BE2C (cell line): ENCODE measurements at places on chromosomes 7 and 10.

DNA sequence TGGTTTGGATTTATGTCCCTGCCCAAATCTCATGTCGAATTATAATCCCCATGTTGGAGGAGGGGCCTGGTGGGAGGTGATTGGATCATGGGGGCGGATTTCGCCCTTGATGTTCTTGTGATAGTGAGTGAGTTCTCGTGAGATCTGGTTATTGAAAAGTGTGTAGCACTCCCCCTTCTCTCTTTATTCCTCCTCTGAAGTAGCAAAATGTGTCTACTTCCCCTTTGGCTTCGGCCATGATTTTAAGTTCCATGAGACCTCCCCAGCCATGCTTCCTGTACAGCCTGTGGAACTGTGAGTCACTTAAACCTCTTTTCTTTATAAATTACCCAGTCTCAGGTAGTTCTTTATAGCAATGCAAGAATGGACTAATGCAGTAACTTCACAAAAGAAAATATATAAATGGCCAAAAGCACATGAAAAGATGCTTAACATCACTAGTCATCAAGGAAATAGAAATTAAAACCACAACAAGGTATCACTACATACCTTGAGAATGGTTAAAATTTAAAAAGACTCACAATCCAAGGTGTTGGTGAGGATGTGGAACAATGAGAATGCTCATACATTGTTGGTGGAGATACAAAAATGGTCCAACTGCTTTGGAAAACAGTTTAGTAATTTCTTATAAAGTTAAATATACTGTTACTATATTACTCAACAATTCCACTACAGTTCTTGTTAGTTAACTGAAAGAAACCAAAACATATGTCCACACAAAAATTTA, 218.7 kb downstream of the SNX10 start:
- DNase-seq = no peak

DNA sequence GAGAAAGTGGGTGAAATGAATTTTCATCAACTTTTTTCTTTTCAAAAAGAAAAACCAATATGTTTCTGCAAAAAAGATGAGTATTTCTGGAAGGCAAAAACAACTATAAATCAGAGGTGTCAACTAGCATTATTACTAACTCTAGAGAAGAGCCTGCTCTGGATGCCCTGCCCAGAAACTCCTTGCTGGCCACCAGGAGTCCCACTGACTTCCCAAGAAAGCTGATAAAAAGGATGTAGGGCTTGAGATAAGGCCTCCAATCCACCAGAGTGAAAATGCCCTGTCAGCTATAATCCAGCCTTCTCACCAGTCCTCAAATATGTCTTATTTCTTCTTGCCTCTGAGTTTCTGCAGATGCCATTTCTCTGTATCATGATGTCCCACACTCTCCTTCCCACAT, 16.7 kb upstream of the FZD1 start:
- no peak for DNase-seq

GRCh38 chr10:3319811-3320226, 147.2 kb upstream of the PITRM1 start:
- DNase-seq = no peak

DNA sequence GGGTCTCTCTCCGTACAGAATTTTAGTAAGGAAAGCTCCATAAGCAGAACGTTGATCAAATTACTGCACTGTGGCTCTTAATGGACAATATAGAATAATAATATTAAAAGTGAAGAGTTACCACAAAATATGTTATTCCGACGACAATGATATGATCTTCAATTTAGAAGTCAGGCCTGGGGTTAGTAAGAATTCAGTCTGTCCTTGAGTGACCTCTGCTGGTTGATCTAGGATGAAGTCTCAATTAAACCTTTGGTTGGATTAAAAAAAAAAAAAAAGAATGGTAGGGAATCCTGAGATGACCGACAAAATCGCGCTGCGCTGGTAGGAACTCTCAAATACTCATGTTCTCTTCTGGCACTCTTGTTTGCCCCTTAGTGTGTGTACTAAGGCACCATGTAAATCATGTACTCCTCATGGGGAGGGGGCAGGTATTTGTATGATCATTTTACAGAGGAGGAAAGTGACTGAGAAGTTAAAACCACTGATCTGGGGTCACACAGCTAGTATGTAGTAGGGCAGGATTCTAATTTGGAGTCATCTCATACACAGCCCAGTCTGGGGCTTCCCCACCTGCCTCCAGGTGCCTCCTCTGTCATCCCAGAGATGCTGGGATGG, 161.3 kb upstream of the NPVF start:
- DNase-seq = no peak

DNA sequence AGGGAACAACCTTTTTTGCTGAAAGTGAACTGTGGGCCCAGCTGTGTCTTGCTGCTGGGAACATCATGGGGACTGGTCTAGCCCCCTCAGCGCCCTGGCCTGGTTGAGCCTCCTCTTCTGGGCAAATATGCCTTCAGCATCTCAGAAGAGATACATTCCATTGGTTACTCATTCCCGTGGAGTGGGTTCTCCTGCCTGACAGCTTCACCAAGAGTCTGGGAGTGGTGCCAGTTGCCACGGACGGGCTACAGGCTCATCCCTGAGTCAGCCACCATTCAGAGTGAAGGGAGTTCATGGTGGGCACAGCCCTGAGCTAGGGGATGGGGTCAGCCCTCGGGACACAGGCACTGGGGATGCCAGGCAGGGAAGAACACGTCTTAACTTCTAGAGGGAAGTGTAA, 81.9 kb downstream of the RAMP3 start:
- no peak for DNase-seq

DNA sequence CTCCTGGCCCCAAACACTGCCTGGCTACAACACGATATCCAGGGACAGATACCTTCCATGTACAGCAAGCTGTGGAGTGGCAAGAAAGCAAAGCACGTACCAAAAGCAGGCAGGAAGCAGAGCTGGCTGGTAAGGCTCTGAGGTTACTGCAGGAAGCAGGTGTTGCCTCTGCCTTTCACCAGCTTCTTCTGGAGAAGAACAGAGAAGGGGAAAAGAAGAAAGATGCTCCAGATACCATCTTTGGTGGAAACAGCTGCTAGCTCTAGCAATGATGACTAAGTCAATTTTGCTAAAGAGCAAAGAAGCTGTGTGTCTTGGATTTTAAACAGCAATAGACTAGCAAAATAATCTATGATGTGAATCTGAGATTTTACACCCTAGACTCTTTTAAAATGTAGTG, 34.9 kb upstream of the PRSS1 start:
- no peak for DNase-seq

GRCh38 chr7:144473908-144474307, 70.4 kb upstream of the NOBOX start:
- DNase-seq = no peak

DNA sequence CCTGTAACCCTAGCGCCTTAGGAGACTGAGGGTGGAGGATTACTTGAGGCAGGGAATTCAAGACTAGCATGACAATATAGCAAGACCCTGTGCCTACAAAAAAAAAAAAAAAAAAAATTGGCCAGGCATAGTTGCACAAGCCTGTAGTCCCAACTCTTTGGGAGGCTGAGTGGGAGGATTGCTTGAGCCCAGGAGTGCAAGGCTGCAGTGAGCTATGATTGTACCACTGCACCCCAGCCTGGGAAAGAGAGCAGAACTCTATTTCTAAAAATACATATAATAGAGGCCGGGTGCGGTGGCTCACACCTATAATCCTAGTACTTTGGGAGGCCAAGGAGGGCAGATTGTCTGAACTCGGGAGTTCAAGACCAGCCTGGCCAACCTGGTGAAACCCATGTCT, 10.2 kb upstream of the SORBS1 start:
- DNase-seq = no peak

- peak; percentile 77 for DNase-seq
These were observed 118.5 kb downstream of the NKX6-2 start for GRCh38 chr10:132667342-132668047.

DNA sequence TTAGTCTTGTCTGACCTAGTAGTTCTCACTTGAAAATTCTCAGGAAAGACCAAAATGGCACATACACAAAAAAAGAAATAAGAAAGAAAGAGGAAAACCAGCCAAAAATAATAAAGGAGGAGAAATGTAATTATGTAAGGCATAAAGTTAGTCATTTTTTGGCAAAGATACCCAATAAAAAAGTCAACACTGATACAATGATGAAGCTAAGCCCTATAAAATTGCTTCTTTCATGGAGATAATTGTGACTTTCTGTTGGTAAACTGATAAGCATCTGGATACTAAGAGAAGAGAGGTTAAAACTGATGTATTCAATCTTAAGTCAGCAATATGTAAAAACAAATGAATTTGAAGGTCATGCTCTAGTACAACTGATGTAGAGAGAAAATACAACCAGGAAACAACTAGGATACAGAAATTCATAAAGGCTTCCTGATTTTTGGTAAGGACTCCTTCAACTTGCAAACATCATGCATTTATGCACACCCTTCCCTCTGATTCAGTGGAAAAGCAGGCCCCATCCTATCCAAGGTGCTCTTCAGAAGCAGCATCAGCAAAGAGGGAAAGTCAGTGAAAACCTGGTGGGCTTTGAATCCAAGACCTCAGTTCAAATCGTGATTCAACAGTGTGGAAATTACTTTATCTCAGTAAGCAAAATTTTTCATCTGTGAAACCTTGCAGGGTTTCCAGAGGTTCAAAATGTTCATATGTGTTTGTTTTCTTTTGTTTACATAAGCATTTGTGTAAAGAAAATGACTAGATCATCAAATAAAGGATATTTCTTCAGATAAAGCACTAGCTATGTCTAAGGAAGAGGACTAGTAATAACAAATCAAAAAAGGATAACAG, 32.6 kb downstream of the IMMP2L start:
- no peak for DNase-seq

GRCh38 chr7:140564643-140565042, 76.0 kb downstream of the DENND2A start:
- DNase-seq = peak; percentile 79

DNA sequence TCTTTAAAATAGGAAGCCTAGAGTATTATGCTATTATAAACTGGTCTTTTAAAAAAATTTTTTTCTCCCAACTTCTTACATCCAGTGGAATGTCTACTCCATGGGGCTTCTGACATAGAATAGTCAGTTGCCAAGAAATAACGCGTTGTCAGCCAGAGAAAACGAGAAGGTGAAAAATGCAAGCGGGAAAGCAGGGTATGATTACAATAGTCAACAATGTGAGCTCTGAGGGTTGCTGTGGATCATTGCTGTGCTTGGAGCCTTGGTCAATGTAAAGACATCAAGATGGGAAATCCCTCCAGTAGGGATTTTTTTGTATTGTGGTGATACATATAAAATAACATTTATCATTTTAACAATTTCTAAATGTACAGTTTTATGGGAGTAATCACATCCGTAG, 27.6 kb upstream of the PLPP4 start:
- no peak for DNase-seq

DNA sequence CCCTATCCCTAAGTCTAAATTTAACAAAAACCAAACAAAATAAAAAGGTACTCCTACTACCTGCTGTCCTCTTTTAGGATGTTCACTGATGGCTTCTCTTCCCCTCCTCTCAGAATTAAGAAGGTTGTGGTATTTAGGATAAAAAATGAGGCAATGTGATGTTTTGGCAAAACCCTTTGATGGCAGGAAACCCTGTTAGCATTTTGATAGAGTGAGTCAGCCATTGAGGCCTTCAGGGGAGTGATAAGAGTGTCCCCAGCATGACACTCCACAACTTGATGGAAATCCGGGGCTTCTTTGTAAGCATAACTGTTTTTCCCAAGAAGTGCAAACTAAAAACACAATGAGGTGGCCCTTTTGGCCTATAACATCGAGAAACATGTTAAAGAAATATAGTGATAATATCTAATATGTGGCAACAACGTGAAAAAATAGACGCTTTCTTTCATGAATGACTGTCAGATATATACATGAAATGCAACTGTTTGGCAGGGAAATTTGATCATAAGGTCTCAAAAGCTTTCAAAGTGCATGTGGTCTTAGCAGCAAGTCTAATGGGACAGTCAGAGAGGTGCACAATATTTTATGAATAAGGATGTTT, 55.0 kb downstream of the PRTFDC1 start:
- no peak for DNase-seq

DNA sequence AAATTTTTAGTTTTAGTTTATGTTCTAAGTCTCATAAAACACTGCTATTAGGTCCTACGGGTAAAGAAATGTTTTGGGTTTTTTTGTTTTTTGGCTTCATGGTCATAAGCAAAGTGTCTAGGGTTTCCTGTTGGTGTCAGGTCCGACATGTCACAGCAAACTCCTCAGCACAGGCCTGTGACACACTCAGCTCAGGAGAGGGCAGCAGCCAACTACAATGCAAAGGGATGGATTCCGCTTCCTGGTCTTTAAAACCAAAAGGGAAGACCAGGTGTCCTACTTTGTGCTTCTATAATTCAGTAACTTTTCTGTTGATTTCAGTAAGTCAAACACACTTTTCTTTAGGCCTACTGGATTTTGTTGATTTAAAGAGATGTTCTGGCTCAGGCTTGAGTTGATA, 83.8 kb upstream of the MACROH2A2 start:
- DNase-seq = peak; percentile 36

DNA sequence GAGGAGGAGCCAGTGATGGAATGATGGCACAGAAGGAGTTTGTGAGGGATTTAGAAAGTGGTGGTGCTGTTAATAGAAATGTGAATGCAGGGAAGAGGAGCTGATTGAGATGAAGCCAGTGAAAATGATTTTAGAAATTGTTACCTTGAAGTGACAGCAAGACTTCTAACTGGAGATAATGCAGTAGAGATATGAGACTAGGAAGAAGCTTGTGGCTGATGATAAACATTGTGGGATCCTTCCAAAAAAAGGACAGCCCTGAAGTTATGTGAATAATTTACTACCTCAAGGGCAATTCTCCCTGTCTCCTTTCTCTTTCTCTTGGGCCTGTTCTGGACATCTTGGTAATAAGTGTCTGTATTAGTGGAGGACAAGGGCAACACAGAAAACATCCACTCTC, 138.6 kb downstream of the LSMEM1 start:
- no peak for DNase-seq

- DNase-seq = no peak
These were observed 845.0 kb downstream of the CNTNAP2 start for GRCh38 chr7:146961617-146962016.

DNA sequence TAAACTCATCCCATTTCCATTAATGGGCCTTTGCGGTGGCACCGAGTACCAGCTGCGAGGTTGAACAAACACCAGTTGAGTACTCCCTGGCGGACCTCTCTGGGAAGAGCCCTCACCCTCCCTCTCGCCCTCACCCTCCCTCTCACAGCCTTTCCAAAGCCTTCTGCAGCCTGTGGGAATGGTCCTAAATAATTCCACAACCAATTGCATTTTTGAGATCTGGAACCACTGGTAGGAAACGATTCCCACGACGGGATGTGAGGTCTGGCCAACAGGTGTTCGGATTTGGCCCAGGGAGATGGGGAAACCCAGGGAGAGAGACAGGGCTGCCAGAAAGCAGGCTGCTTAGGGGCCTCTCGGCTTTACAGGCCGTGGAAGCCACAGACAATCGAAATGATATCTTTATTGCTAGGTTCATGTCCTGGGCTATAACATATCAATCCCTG, 5.3 kb downstream of the PTF1A start:
- no peak for DNase-seq

GRCh38 chr10:72098836-72099599, 10.7 kb upstream of the SPOCK2 start:
- DNase-seq = no peak

GRCh38 chr10:71314028-71314693, 4.9 kb upstream of the SLC29A3 start:
- DNase-seq = peak; percentile 45
